ENCODE measurements at places on chromosomes 13 and 19. TPM values are rescaled to one million over a fixed set of nuclear protein-coding genes. Genes with fewer than 3 reads are reported as not detected.

Gene BEST2
- total RNA-seq: not detected

Gene RFPL4AL1
- total RNA-seq: not detected

Gene SERPINE3
- total RNA-seq: not detected

Gene ODAD3
- total RNA-seq: under 0.01 TPM

Gene EMC10
- total RNA-seq: 63.2 TPM

Gene C19orf67
- total RNA-seq: not detected

Gene CYP2A6
- not detected for total RNA-seq

Gene TRMT1
- 40.6 TPM for total RNA-seq

Gene ZNF610
- total RNA-seq: 1.4 TPM

Gene HCST
- total RNA-seq: not detected

Data from epithelial cell of umbilical artery (primary cell).